Large intestine (tissue), 12 donors: ENCODE measurements at places on chromosomes 5 and 9.
A peak's percentile ranks its signal among the peaks of the same experiment; 100 is the strongest.

DNA sequence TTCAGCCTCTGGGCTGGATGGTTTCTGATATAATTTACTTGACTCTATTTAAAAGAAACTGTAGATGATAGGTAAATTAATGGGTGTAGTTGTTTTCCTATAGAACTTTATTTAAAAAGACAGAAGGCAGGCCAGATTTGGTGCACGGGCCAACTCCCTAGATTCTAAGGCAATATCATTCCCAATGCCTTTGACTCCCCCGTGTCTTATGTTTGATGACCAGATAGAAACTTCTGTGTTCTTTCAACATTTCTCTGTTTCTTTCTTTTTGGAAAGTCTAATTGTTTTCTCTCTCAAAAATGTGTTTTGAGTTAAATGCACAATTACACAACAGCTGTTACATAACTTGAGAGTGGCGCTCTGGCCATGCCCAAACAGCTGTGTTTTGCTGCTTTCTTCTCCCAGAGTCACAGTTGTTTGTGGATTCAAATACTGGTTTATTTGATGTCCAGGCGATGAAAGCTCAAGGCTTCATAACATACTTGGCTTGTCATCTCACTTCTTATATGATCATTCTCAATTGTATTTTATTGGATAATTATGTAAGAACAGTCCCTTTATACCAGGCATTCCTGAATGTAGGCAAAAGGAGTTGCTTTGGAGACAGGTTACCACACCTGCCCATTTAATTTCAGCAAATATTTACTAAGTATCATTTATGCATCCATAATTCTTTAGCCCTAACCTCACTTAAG, 1.7 kb upstream of the ALDH1A1 start:
- no peak for DNase-seq

DNA sequence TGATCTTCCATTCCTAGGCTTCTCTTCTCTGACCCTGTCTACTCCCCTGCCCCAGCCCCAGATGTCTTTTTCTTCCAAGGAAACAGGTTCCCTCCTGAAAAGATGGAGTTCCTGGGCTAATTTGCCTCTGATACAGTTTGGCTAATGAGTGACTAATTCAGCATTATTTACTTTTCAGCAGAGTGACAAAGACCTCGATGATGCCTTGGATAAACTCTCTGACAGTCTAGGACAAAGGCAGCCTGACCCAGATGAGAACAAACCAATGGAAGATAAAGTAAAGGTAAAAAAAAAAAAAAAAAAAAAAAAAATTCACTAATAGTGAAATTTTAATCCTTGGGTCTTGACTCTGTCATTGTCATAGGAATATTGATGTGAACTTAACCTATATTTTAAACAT, 42.7 kb downstream of the ERAP1 start:
- DNase-seq = no peak

DNA sequence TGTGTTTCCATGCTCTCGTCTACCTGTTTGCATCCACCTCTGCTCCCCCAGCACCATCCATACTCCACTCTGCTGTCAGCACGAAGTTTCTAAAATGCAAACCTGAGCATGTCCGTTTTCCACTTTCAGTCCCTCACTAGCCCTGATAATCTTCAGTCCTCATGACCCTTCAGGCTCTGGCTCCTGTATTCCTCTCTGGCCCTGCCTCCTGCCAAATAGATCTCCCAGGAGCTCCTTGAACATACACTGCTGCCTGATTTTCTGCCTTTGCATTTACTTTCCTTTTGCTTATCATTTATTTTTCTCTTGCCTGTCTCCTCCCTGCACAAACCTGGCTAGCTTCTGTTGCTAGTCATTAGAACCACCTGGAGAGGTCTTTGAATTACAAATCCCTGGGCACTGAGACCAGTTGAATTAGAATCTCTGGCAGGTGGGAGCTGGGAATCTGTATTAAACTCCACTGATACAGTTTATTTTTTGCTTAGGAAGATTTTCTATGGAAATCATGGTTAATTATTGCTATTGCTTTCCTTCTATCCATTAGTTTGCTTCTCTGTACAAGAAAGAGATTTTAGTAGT, 18.5 kb downstream of the ARHGEF28 start:
- DNase-seq = no peak

DNA sequence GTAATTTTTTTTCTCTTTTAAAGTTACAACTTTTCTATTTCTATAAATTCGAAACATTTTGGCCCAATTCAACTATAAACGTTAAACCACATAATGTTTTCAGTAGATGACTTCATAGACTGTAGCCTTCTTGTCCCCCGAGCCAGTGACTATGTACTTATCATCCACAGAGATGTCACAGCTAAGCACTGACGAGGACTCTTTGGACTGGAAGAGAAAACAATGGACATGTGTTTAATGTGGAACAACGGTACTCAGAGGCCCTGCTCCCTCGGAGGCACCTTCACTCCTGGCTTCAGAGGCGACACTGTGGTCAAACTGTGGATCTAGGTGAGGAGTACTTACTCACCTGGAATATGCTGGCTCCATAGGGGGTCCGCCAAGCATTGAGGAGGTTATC, 105.2 kb downstream of the TLE1 start:
- no peak for DNase-seq

DNA sequence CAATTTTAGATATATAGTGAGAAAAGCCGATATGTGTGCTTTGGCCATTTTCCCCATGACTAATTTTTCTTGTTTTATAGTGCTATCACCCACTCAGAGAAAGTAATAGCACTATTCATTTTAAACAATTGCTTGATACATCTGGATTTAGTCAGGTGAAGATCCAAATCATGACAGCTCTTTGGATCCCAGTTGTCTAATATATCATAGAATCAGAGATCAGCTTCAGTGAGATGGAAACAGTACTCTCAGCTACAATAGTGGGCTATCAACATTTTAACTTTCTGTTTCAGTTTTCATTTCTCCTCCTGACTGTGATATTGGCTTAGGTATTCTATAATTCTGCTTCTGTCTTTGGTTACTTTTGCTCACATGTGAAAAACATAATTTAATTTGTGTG, 38.7 kb downstream of the VCAN start:
- DNase-seq = peak; percentile 26

- peak; percentile 32 for DNase-seq
These were observed 24.6 kb upstream of the ADRB2 start for GRCh38 chr5:148801682-148802276.

DNA sequence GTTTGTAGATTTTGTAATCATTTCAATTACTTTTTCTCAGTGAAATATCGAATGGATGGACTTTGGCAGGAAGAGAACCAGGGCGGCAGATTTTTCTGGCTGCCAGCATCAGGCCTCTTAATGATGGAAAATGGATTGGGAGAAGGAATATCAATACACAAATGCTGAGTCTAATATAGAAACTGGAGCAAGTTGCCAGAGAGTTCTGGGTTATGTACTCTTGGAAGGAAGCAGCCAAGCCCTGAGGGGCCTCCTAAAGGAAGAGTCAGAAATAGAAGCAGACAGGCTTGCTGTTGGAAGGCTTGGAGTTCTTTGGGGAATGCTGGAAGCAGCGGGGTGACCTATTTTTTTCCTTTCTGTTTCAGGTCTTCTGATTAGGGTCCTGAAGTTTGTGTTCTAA, 428.6 kb downstream of the DMAC1 start:
- DNase-seq = no peak

- no peak for DNase-seq
These were observed 119.1 kb downstream of the DPYSL3 start for GRCh38 chr5:147390654-147391225.

DNA sequence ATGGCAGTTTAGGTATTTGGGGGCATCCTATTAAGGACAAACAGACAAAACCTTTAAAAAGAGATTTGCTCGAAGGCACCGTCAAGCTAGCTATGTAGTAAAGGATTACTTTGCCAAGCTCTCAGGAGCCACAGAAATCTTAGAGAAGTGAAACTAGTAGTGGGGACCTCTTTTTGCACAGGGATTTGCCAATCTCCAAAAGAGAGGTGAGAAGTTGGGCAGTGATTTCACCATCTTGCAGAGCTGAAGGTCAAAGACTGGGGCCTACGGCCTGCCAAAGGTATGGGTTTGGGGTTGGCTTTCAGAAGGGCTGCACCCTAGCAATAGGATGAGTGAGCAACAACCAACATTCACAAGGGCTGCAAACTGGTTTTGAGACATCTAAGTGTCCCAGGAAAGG, 1.6 kb upstream of the FCN1 start:
- no peak for DNase-seq

DNA sequence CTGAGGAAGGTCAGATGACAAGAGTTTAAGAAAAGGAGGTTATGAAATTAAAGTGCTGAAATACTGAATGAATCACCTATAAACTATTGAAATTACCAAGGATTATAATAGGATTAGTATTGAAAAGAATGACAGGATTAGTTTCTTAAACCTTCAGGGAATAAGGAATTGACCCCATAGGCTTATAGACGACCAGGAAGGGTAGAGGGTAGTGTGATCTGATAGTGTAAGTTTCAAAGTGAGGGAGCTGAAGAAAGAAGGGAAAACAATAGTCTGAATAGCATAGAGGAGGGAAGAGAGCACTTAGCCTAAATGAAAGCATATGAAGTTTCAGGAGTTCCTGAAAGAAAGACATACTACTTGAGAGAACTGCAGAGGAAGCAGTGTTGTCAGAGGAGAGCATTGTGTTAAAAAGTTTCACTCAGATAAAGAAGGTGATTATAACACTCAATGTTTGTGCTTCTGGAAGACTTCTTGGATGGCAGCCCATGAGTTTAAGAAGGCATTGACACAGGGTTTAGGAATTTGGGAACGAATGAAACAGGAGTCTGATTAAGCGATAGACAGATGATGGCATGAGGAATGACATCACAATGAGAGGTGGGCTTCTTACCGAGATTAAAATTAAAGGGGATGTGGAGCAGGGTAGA, 557.9 kb upstream of the GRAMD2B start:
- no peak for DNase-seq

GRCh38 chr9:14097666-14098415, 216.1 kb downstream of the NFIB start:
- no peak for DNase-seq

GRCh38 chr9:123131258-123131657, 97.8 kb downstream of the GPR21 start:
- DNase-seq = no peak

DNA sequence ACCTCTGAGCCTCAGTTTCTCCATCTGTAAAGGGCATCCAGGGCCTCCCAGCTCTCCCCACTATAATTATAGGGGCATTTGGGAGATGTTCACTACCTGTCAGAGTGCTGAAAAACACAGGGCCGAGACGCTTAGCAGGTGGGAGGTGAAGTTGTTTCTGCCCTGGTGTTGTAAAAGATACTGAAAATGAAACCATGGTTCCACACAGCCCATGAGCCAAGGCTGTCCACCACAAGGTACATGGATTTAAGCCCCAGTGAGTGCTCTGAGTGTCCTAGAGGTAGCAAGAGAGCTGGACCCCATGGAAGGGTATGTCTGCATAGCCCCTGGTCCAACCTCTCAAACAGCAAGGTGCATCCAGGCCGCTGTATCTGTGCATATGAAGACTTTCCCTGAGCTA, 137.5 kb downstream of the C5orf15 start:
- no peak for DNase-seq

DNA sequence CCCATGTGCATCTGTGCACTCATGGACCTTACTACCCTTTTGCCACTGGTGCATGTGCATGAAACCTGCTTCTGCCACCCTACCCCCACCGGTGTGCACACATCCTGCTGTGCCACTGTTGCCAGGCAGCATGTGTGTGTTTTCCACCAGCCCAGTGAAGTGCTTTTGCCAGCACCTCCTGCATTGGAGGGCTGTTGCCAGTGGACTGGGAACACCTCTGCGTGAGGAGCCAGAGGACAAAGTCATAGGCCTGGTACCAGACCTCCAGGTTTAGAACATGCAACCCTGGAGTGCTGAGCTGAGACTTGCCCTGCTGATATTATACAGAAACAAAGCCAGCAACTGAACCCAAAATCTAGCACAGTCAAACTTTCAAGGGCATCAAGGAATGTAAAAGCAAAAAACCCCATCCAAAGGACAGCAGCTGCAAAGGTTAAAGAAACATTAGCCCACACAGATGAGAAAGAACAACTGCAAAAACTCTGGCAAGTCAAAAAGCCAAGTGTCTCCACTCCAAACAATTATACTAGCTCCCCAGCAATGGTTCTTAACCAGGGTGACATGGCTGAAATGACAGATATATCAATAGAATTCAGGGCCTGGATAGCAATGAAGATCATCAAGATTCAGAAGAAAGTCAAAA, 70.6 kb upstream of the PTPN3 start:
- no peak for DNase-seq

DNA sequence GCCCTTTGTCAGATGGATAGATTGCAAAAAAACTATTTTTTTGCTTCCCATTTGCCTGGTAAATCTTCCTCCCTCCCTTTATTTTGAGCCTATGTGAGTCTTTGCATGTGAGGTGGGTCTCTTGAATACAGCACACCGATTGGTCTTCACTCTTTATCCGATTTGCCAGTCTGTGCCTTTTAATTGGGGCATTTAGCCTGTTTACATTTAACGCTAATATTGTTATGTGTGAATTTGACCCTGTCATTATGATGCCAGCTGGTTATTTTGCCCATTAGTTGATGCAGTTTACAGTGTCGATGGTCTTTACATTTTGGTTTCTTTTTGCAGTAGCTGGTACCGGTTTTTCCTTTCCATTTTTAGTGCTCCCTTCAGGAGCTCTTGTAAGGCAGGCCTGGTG, 13.0 kb upstream of the DEPDC1B start:
- no peak for DNase-seq

GRCh38 chr9:74025402-74025925, 471.7 kb upstream of the RORB start:
- DNase-seq = peak; percentile 21

- DNase-seq = no peak
These were observed 124.6 kb downstream of the ROR2 start for GRCh38 chr9:91825422-91825821.

DNA sequence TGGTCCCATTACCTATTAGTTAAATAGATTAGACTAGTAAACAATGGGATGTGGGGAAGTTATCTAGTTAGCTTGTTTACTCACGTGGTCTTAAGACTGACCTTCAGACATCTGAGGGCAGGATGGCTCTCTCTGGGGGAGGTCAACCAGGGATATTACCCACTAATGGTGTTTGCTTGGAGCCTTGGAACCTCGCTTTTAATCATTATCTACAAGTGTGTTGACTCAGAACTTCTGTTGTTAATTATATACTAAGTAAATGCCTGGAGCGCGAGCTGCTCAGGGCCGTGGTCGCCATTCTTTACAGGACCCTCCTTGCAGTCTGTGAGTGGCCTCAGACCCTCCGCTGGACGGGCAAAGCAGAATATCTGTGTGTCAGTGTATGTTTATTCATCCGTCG, 48.5 kb upstream of the ZNF354A start:
- peak; percentile 91 for DNase-seq

- DNase-seq = no peak
These were observed 599 bp upstream of the MOCS2 start for GRCh38 chr5:53110156-53110555.

DNA sequence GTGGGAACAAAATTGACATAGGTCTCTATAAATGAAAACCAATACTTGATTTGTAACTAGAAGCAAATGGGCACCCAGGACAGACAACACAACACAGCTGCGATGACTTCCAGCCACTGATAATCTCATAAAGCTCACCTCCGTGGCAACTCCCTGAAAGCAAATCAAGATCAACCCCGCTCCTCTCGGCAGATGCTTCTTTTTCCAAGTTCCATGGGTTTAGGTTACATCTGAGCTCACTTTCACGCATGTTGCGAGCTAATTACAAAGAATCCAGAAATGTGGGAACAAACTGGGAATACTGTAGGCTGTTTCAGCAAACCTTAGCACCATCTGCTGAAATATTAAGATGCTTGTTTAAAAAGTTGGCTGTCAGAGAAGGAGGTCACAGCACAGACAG, 153.9 kb downstream of the ELAVL2 start:
- no peak for DNase-seq
